ENCODE measurements at places on chromosomes 5 and 9. TPM values are rescaled to one million over a fixed set of nuclear protein-coding genes. Genes with fewer than 3 reads are reported as not detected.

- no peak for DNase-seq
These were observed 138.8 kb downstream of the HSD17B3 start for GRCh38 chr9:96163161-96163560.

- no peak for DNase-seq
These were observed 66.1 kb downstream of the TTC39B start for GRCh38 chr9:15240927-15241326.

GRCh38 chr9:105251733-105252404, 7.4 kb downstream of the SLC44A1 start:
- no peak for DNase-seq

DNA sequence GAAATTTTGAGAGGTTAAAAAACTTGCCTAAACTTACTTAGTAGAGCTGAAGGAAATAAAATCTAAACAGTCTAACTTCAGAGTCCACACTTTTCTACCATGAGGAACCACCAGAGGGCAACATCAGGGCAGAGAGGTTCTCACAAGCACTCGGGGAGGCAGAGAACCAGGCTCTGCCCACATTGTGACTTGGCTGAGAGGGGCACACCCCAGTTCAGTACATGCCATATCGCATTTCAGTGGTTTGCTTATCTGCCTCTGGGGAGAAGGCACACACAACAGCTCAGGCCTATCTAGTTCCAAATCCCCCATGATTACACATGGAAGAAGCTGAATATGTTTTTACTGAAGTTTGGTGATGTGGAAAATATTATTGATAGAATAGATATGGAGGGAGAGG, 49.2 kb downstream of the EQTN start:
- peak; percentile 15 for DNase-seq

DNA sequence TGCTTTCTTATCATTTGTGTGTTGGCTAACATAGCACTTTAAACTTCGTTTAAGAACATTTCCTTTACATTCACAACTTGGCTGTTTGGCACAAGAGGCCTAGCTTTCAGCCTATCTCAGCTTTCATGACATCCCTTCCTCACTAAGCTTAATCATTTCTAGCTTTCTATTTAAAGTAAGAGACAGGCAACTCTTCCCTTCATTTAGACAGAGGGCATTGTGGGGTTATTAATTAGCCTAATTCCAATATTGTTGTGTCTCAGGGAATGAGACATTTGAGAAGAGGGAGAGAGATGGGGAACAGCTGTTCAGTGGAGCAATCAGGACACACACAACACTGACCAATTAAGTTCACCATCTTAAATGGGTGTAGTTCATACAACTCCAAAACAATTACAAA, 51.0 kb upstream of the OR2K2 start:
- DNase-seq: no peak

The GRXCR2 gene
- total RNA-seq: not detected

The SPAAR gene
- total RNA-seq: not detected

DNA sequence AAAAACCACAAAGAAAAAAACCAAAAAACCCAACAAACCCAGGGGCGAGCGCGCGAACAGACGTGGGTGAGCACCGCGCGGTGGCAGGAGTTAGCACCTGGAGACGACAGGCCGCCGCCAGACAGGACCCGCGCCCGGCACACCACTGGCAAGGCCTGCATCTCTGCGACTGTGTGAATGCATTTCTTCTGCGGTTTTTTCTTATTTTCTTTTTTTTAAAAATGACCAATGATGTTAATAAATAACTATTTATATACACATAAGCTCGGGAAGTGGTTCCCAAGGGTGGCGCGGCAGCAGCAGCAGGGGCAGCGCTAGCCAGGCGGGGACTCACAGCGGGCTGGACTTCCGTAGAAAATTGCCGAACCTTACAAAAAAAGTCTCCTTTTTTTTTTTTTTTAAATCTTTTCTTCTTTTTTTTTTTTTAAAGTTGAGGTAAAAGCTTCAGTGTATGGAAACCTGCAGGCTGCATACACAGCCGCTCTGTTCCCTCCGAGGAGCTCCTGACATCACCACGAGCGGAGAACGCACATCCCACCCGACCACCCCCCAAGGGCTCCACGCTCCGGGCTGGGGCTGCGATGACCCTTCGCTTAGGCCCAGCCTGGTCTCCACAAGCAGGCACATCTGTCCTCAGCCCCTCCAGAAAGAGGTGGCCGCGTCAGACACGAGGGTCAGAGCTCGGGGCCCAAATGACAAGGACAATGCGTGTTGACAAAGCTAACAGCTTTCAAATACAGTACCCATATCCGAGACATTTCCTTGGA, 7.4 kb downstream of the BRD3OS start:
- no peak for DNase-seq

All from activated naive CD4-positive, alpha-beta T cell treated with anti-CD3 and anti-CD28 coated beads, Interleukin-2, amount 50 U/mL, for 72 hours (primary cell).